Stimulated activated CD8-positive, alpha-beta memory T cell treated with anti-CD3 and anti-CD28 coated beads, Interleukin-7, amount 100 ng/mL, for 1 hour (primary cell): ENCODE measurements at places on chromosomes 6 and 20.

DNA sequence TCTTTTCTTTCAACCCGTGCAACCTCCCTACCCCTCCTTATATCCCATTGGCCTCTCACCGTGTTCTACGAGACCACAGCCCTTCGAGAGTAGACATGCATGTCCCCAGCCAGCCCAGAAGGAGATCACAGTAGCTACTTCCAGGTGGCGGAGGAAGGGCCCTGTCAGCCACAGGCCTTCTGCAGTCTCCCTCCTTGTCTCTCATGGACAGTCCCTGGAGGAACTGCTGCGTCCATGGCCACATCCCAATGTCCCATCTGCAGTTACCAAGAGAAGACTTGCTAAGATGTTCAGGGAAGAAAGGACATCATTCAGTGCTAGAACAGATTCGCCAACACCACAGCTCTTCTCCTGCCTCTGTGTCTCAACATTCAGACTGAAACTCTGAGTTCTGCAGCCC lies 61.6 kb upstream of the QKI start:
- no peak for DNase-seq

DNA sequence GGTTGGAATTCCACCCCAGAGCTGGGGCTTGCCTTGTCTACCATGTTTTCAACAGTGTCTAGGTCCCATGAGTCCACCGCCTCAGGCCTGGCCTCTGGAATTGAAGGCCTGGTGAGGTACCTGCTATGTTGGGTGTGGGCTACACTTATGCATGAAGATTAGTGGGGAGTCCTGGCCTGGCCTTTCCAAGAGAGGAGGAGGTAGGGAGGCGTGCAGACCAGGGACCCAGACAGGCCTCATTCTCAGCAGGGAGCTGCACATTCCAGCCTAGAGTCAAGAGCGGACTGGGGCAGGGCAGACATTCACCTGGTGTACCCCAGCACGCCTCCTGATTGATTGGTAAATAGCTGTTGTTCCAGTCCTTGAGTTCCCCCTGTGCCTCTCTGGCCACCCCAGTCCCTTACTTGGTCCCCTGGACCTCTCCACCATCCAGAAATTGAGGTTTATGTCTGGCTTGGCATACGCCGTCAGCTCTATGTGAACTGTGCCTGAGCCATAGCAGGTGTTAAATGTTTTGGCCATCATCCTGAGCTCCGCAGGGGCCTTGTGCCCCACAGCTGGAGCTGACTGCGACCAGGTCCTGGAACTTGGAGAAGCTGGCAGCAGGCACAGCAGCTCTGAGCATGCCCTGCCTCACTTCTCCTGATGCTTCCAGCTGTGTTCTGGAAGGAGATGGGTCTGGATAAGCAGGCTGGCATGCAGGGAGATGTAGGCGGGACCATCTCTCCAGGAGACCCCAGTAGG lies 8.2 kb upstream of the VEGFA start:
- DNase-seq: no peak

DNA sequence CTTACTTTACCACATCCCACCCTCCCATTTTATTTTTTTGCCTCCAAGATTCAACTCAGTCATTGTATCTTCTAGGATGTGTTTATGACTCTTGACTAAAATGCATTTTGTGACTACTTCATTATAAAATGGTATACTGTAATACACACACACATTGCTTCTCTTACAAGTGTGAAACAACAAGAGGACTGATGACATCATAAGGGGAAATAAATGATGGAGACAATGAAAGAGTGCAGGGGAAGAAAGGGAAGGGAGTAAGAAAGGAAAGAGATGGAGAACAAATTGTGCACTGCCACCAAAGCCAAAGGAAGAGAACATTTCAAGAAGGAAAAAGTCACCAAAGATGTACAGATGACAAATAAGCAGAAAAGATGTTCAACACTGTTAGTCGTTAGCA lies 102.6 kb downstream of the CD164 start:
- DNase-seq: no peak

DNA sequence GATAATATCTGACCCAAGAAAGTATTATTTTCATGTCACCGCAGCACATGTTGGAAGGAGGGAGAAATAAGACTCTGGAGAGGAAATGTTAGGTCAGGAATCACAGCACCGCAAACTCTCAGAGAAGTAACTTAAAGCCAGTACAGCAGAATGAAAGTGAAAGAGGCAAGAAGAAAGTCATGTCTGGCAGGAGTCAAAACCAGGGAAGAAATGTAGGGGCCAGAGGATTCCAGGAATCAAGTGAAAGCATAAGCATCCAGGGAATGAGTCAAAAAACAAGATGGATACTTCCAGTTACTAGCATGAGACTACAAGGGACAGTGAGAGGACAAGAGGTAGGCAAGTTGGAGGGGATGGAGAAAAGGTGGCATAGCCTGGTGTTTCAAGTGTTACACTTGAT lies 80.4 kb downstream of the AK9 start:
- no peak for DNase-seq

DNA sequence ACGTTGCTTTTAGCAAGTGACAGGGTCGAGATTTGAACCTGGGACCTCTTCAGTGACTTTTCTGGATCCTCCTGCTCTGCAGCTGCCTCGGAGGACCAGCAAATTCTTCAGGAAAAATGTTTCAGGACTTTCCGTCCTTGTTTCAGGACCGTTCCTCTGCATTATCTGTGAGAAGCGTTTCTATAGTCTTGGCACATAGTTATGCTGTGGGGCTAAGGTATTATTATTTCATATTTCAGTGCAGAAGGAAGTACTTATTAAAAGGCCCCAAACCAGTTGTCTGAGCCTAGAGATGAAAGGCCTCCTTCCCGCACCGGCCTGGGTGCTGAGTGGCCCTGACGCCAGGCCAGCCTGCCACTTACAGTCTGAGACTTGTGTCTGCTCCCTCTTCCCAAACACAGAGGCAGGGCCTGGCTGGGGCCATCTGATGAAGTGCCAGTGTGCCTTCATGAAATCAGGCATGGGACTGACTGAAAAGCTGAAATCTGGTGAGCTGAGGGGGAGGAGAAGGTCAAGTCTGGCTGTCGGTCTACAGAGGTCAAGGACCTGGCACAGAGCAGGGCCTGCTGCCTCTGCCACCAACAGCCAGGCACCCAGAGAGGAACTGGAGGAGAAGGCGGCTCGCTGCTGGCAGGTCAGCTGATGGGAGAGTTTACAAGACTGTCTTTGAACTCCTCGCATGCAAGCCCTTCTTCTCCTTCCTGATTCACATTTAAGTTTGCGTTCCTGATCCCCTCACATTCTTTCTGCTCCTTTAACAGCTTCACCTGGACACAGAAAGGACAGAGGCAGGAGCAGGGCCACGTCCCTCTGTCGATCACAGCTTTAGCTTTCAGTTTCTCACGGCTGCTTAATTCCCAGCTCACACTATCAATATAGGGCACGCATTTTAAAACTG lies 8.9 kb upstream of the QKI start:
- no peak for DNase-seq
